ENCODE measurements at places on chromosomes 6 and 20. TPM values are rescaled to one million over a fixed set of nuclear protein-coding genes. Genes with fewer than 3 reads are reported as not detected.
A peak's percentile ranks its signal among the peaks of the same experiment; 100 is the strongest.

- DNase-seq = no peak
These were observed 866 bp upstream of the BTN3A3 start for GRCh38 chr6:26439151-26440125.

DNA sequence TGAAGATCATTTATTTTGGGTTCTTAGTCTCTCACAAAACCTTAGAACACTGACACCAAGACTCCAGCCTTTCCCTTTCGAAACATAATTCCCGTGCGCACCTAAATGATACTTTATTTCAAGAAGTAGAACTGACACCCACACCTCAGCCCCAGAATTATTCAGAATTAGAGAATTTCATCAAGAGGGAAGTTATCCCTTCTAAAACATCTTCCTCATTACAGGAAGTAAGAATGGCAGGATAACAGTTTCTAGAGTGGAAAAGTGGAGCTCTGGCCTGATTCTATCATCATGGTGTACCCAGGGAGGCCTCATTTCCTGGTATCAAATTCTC is 1.4 kb upstream of the SRXN1 start:
- no peak for DNase-seq

GRCh38 chr6:145020543-145020942 is 714.8 kb downstream of the EPM2A start:
- no peak for DNase-seq

- peak; percentile 79 for DNase-seq
These were observed 21.3 kb downstream of the TNXB start for GRCh38 chr6:32087574-32088486.

DNA sequence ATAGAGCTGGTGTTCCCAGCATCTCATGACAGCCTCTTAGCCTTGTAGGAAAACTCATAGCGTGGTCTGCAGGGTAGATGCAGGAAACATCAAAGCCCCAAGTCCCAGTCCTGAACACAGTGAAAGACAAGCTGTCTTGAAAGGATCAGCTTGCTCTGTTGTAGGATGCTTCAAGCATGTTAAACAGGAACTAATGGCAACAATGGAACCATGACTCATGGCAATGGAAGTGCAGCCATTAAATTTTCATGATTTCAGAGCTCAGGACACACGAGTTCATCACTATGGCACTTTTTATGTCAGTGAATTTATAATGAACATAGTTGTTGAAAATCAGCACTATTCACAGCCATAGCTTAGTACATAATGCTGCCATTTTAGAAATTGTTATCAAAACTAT is 367.7 kb downstream of the KIF16B start:
- no peak for DNase-seq

GRCh38 chr6:122931916-122932315 is 64.1 kb upstream of the CLVS2 start:
- DNase-seq = no peak

DNA sequence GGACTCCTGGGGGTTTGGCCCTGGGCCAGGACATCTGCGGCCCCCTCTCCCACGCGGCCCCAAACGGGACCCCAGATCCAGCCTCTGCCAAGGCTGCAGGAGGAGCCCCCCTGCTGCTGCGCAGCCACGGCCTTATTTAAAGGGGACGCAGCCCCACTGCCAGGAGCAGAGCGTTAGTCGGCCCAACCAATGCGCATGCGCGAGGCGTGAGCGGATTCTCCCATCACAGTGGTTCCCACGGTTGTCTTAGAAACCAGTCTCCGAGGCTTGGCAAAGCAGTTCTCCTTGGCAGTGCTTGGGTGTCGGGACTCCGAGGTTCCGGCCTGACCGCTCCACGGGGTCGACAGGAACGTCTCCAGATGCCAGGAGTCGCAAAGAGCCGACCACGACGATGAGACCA is 288.3 kb upstream of the ZNF337 start:
- DNase-seq = peak; percentile 58

Gene C6orf141
- 0.28 TPM for total RNA-seq

DNA sequence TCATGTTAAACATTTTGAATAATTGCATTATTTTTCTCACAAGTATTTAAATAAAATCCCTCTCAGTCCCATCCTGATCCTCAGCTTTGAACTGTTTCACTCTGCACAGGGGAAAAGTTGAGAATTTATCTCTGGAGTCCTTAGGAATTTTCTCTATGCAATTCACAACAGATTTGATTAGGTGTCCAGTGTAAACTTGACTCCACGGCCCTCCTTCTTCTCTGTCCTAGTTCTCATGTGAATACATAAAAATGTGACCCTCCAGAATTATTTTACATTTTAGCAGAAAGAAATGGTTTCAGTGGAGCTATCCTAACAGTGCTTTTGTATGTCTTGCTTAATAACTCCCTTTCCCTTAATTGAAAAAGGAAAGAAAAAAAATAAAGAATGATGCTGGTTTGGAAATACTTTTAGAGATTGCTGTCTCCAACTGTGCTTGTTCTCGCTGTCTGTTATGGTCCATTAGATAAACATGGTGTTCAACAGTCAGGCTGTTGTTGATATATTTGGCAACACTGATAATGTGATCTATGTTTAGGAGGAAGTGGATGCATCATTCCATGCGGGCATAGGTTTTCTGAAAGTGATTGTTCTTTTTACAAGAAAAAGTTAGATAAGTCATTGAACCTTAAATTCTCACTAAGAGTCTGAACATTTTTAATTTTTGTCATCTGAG is 599.4 kb upstream of the CITED2 start:
- DNase-seq = no peak

- no peak for DNase-seq
These were observed 37.4 kb upstream of the AFDN start for GRCh38 chr6:167789358-167789757.

DNA sequence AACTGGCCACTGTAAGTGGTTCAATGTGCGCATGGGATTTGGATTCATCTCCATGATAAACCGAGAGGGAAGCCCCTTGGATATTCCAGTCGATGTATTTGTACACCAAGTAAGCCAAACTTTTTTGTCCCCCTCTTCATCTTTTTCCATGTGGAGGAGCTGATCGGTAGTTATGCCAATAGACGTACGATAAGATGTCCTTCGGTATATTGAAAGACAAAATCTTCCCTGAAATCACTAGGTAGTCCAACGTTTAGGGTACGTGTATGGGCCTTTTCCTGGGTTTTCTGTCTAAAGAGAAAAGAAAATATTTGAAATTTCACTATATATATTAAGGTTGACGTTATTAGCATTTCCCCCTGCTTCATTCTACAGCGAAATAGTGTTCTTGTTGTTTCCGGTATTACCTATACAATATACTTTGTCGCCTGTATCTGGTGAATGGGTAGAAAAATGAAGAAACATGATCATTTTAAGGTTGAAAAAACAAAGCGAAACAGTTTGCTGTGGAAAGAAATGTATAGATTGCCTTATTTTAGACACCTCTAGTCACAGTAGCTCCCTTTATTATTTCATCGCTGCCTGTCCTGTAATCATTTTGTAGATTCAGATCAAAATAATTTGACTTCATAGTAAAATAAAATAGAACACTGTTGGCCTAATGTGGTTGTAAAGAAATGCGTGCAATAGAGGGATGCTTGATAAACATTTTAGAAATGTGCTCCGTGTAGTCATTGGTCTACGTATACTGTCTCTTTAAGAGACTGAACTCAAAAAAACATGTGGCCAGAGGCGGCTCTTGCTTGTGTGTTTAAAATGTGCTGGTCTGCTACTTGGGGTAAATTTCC is 1.5 kb downstream of the LIN28B start:
- DNase-seq = no peak

- DNase-seq = peak; percentile 43
These were observed 67.0 kb upstream of the TNFAIP3 start for GRCh38 chr6:137799950-137800568.

Gene EPB41L1
- 0.99 TPM for total RNA-seq

- no peak for DNase-seq
These were observed 24.9 kb downstream of the ZBP1 start for GRCh38 chr20:57595041-57596030.

Gene SUN5
- not detected for total RNA-seq

Gene HLA-DPB1
- total RNA-seq = 9.3 TPM

DNA sequence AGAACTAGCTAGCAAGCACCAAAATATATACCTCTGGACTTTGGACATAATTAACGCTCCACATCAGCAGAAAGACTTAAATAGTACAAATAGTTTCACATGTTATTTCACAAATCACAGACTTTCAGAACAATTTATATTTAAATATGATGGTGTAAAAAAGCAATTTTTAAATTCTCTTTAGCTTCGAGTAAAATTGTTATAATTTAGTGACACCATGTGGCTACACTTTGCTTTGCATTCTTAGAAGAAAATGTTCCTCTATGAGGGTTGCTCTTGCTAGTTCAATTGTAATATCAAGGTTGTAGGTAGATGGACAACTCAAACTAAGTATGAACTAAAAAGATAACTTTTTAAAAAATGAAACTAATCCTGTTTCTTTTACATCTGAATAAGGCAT is 69.0 kb downstream of the BTBD9 start:
- DNase-seq = no peak

- no peak for DNase-seq
These were observed 644 bp downstream of the KIZ start for GRCh38 chr20:21126581-21126870.

DNA sequence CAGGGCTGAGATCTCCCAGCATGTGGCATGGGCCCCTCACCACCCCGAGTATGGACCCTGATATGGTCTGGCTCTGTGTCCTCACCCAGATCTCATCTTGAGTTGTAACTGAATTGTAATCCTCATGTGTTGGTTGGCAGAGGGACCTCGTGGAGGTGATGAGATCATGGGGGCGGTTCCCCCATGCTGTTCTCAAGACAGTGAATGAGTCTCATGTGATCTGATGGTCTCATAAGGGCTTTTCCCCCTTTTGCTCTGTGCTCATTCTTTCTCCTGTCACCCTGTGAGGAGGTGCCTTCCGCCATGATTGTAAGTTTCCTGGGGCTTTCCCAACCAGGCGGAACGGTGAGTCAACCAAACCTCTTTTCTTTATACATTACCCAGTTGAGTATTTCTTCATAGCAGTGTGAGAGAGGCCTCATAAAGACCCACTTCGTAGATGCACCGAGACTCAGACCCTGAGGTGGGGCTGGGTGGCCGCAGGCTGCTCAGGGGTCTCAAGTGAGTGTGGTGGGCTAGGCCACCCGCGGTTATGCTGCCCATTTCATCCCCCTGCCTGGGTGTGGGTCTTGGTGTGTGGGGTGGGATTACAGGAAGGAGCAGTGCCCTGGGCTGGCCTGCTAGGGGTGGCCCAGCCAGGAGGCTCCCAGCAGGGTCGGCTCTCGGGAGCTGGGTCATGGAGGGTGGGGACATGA is 26.2 kb upstream of the GATA5 start:
- DNase-seq = peak; percentile 82

Gene NRSN1
- total RNA-seq = not detected

DNA sequence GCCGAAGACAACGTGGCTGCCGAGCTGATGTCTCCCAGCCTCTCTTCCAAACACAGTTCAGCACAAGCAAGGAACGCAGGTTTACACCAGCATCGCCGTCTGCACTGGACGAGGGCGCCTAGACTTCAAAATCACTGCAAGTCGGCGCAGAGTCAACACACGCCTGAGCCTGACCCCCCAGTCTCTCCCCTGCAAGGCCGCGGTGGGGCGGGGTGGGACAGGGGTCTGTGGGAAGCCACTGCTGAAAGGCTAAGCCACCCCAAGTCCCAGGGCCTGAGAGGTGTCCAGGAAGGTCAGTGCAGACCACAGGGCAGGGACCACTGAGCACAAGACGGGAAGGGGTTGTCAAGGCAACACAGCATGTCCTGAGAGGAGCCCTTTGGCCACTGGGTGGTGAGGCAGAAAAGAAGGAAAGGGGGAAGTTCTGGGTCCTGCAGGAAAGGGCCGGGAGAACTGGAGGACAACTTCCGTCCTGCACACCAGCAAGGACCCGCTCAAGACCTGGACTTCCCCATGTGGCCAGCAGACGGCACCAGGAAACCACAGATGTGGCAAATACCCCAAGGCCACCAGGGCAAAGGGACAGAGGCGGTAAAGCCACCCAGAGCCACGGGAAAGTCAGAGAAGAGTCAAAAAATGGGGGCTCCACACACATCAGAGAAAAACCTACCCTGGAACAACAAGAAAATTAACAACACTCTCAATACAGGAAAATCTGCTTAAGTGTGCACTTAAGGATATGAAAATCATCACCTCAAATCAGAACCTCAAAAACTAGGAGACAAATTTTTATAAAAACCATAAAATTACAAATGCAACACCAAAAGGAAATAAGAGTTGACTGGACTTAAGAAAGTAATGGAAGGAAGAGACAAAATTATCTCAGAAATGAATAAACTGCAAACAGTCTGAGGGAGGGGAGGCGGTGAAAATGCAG is 84.8 kb downstream of the TAF4 start:
- no peak for DNase-seq

- no peak for DNase-seq
These were observed 21.9 kb upstream of the TAF8 start for GRCh38 chr6:42028234-42029061.

GRCh38 chr20:11451793-11452291 is 465.9 kb upstream of the BTBD3 start:
- DNase-seq = no peak

DNA sequence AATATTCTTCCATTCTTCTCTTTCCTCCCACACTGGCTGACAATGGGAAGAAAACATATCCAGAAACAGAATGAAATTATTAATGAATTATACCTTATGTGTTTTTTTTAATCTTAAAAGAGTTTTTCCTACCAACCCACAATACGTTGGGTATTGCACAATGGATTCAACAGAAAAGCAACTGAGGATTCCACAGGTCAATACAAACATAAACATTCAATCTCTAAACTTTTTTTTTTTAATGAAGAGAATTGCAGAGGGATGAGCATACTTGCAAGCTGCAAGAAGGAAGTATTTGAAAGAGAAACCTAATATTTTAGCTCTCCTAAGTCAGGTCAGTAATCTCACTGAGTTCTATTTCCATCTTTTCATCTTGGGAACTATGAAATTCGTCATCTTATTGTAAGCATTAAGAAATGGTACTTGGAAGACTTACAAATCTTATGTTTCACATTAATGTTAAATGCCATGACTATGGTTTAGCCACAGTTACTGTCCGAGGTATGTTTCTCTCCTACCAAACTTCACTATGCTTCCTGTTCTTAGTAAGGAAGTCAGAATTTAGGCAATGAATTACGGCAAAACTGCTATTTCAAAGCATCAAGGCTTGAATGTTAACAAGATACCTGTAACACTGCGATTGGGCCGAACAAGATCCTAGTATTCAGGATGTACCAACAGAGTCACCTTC is 100.8 kb downstream of the HIVEP2 start:
- no peak for DNase-seq
